ENCODE measurements at places on chromosomes 3 and 15.

GRCh38 chr3:1661839-1662238, 436.8 kb upstream of the CNTN4 start:
- no peak for DNase-seq

- DNase-seq = no peak
These were observed 20.9 kb downstream of the PLSCR1 start for GRCh38 chr3:146523531-146523930.

GRCh38 chr3:175443682-175444081, 584.5 kb downstream of the NAALADL2 start:
- no peak for DNase-seq

- no peak for DNase-seq
These were observed 53.2 kb upstream of the CTSH start for GRCh38 chr15:78997981-78998499.

- DNase-seq = no peak
These were observed 35.9 kb upstream of the MRPS22 start for GRCh38 chr3:139307601-139308555.

GRCh38 chr3:65576966-65577365, 461.8 kb downstream of the MAGI1 start:
- DNase-seq = no peak

GRCh38 chr3:127431066-127431465, 143.2 kb upstream of the PRR20G start:
- no peak for DNase-seq

DNA sequence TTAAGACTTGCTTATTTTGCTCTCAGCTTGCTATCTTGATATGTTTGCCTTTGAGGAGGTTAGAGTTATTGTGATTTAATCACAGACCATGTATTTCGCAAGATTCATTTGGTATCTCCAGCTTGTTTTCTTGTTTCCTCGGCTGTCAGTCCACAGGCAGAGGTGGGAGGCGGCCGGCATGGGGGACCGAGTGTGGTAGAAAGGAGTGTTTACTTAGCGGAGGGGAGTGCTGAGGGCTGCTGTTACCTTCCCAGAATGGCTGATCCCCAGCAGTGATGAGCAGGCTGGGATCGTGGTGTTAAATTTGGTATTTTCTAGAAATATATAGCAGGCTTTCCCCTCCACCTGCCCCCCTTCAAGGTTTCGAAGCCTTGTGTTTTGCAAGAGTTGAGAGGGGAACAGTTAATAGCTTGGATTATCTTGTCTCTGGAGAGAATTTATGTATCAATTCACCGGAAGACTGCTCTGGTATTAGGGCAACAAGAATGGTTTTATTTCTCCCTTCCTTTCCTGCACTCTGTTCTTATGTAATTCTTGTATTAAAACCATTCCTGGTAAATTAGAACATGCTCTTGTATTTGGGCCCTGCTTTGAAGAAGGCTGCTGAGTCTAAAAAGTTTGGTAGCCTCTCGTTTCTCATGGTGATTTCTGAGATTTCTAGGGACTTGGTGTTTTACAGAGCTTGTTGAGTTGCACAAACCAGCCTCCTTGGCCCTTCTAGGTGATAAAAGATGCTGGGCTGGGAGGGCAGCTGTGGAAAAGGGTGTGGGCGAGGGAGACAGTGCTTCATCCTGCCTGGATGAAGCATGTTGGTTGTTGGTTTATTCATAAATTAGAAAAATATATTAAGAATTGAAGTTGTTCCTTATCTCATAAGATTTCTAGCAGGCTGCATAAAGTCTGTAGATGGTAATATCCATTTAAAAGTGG, 151.4 kb downstream of the IGF1R start:
- no peak for DNase-seq

DNA sequence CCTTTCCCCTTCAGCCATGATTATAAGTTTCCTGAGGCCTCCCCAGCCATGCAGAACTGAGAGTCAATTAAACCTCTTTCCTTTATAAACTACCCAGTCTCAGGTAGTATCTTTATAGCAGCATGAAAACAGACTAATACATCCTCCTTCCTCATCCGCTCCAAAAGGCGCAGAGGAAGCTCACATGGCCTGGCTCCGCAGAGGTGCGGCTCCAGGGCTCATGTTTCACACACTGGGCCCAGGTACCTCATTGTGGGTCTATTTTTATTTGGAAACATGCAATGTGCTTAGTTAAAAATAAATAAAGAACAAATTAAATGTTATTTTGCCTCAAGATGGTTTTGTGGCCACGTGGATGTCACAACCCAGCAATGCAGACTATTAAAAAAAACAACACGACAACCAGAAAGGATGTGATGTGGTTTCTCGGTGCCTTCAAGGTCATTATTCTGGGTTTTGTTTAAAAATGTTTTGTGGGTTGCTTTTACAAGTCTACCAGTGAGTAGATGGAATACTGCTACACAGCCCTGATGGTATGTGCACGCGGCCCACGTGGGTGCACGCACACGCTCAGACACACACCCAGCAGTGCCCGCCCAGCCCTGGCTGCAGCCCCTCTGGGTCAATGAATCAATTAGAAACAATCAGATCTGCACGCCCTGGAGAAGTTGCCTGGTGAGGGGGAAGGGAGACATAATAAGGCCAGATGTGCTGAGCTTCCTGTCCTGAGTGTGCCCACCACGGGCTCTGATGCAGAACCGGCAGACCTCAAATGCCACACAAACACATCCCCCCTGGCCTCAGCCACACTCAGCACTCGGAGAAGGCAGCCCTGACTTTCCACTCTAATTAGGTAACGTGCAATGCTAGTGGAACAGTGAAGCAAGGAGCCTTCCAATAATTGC, 140.1 kb downstream of the ADAMTS17 start:
- peak; percentile 42 for DNase-seq

DNA sequence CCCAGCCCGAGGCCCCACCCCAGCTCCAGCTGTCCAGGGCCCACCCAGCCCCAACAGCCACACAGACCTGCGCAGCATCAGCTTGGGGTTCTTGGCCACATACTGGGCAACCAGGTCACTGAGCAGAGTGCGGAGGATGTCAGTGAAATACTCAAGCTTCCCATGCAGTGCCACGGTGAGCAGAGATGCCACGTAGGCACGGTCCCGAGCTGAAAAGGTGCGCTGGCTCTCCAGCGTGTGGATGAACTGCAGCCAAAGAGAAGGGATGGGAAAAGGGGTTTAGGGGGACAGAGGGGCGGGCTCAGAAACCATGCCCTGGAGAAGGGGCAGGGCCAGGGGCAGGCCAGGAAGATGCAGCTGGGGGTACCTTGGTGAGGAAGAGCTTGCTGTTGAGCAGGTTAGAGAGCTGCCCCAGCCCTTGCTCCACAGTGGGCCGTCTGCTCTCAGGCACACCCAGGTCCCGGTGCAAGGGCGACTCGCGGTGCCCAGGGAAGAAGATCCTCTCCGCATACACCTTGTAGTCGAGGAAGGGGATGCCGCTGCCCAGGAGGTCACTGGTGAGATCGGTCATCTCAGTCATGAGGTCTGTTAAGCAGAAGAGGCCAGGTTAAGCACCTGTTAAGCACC, 17.4 kb downstream of the PLXNB1 start:
- no peak for DNase-seq

DNA sequence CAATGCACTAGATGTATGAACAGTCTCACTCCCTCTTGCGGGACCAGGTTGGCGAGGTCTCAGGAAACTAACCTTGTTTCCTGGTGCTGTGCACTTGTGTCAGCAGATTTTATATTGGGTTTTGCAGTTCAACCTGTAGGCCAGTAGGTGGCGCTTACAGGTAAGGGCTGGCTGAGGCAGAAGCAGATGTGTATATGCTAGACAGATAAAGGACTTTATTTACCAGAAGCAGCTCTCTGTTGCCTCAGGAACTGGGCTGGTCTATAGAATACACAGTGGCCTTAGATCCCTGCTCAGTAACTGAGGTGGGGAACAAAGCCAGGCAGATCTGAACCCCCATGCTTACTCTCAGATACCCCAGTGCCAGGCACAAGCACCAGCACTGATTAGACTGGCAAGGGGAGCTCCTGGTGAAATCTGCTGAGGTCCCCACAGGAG, 296.8 kb downstream of the DOCK3 start:
- peak; percentile 69 for DNase-seq

DNA sequence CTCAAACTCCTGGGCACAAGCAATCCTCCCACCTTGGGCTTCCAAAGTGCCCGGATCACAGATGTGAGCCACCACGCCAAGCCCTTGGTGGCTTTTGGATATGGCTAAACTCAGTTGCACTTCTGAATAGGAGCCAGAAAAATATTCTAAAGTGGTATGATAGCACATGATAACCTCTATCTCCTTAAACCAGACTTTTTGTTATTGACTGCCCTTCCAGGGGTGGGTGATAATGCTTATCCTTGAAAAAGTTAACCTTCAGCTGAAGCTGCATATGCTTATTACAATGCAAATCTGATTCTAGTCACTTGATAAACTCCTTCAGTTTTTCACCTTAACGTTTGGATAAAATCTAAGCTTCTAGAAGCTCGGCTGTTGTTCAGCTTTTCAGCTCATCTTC, 6.3 kb downstream of the CCNB2 start:
- no peak for DNase-seq

DNA sequence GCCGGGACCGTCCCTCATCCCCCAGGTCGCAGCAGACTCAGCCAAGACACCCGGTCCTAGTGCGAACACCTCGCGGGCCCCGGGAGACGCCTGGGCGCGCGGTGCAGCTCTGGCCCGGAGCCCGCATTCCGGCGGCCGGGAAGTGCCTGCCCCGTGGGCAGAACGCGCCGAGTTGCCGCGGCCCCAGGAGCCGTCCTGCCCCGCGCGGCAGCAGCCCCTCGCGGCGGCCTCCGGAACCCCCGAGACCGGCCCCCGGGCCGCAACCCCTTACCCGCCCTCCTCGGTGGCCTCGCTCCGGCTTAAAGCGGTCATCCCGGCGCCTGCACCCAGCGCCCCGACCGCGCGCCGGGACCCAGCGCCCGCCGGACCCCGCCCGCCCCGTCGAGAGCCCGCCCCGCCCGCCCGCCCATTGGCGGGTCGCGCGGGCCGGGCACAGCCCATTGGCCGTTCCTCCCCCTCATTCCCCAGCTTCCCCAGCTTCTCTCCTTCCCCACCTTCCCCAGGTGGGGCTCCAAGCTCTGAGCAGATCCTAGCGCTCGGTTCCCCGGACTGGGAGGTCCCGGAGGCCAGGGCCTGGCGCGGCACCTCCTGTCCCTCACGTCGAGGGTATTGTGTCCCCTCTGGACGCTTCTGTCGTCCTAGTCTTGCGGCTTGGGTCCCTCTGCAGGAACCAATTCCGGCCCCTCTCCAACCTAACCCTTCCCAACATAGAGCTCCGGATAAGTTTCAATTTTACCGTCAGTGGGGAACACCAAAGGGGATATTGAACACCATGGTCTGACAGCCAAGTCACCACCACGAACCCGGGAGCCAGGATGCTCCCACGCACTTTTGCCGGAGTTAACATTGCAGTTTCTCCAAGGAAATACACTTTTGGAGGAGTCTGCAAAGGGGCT, at the start of gene GRAMD2A:
Gene GRAMD2A, minus strand, starts transcription at position 328 of the 896 bp plus-strand sequence.
- peak; percentile 34 for DNase-seq

- no peak for DNase-seq
These were observed 24.4 kb downstream of the DCBLD2 start for GRCh38 chr3:98877132-98877531.

DNA sequence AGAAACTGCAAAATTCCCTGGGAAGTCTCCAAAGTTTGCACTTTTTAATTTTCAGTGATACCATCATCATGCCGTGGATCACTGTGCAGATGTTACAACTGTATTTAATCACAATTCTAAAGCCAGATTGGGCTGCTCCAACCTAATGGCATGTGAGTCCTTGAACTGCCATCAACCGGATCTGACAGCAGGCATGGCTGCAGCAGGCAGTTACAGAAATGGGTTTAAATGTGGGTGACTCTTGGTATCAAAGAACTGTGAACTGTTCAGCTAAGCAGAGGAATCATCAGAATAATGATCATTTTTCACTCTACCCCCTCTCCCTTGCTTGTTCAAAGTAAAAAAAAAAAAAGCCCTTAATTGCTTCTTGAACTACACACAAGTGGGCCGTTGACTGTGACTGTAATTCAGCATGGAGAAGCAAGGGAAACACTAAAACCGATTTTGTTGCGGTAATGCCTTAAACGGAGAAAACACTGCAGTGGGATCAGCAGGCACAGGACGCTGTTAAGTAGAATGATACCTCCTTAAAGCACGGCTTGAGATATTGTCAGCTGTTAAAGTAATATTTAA, 152.4 kb downstream of the RORA start:
- DNase-seq = no peak

GRCh38 chr3:42697289-42698051, 5.1 kb downstream of the HHATL start:
- no peak for DNase-seq

DNA sequence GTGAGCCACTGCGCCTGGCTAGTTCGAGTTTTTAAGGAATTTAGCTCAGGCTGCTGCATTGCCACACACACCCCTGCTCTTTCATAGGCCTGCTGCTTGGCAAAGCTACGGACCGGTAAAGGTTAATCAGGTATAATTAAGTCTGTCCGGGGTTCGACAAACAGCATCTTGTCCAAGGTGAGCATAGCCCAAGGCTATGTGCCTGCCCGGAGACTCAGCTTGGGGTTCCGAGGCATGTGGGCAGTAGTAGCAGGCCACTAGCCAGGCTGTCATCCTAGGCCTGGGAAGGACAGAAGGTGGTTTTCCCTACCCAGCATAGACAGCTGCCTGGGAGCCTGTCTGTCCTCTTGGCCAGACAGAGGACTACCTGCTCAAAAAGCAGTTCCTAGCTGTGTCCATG, 6.6 kb downstream of the P4HTM start:
- DNase-seq = no peak

GRCh38 chr15:67968564-67968963, 85.6 kb upstream of the PIAS1 start:
- no peak for DNase-seq

DNA sequence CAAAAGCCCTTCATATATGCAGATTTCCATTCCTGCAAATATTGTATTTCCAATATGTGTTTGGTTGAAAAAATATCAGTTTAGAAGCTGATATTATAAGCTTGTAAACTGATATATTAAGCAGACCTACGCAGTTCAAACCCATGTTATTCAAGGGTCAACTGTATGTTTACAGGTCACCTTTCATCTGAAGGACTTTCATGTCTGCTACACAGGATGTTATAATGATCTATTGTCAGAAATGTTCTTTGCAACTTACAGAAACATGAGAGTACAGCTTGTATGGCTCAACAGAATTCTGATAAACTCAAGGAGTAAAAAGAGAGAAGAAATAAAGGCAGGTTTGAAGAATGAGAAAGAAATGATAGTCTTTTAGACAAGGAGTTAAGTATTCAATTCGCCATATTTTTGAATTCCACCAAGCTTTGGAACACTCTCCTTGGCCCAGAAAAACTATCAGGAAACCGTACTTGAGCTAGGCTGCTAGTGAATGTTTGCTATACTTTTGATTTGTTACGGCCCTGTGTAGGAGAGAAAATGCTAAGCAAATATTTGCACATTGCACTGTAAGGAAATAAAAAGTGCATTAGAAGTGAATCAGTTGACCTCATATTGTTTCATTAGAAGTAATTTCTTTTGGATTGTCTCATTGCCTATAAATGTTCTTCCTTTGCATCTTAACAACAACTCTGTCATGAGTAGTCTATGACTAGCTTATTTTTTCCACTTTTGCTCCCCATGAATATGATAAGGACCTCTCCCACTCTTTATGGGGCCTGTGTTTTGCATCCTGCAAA, 81.2 kb downstream of the NEK11 start:
- no peak for DNase-seq

GRCh38 chr3:54999811-55000210, 72.0 kb upstream of the LRTM1 start:
- DNase-seq = no peak

Data from GM12865 (cell line).